Airway epithelial cell (primary cell): ENCODE measurements at places on chromosomes 4 and X. TPM values are rescaled to one million over a fixed set of nuclear protein-coding genes. Genes with fewer than 3 reads are reported as not detected.

The DUSP21 gene
- not detected in 2 replicates for total RNA-seq

The ZNF827 gene
- total RNA-seq, result 1.5 and 8.0 TPM in 2 replicates

The WDR17 gene
- 0.09 and 0.21 TPM in 2 replicates for total RNA-seq

The CPZ gene
- total RNA-seq, result 0.14 TPM in 1 of 2 replicates, not detected in the other

The HS3ST1 gene
- total RNA-seq, result 1.7 and 10.1 TPM in 2 replicates

The MAGED4B gene
- 0.63 and 4.7 TPM in 2 replicates for total RNA-seq

The HTN1 gene
- total RNA-seq, result not detected in 2 replicates

The NR3C2 gene
- total RNA-seq, result 0.14 and 0.42 TPM in 2 replicates

The CXorf66 gene
- not detected in 2 replicates for total RNA-seq

The HPF1 gene
- 16.4 and 31.1 TPM in 2 replicates for total RNA-seq
